Prostate gland (tissue), 2 donors: ENCODE measurements at places on chromosomes 16 and 17.

GRCh38 chr17:42680331-42680808, 1.3 kb downstream of the CCR10 start:
- no peak for DNase-seq

DNA sequence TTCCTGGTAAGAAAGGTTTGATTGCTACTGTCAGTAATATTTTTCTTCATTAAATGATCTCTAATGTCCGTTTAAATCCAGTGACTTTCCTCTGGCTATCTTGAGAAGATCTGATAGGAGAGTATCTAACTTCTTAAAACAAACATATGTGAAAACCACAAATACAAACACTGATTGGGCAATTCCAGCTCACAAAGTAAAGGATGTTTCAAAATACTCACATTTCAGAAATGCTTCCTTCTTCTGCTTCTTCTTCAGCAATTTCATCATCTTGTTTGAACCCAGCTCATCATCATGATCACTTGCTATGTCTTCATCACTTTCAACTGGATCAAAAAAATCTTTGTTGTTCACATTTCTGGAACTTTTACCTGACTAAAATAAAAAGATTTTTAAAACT, 64.3 kb upstream of the RBL2 start:
- DNase-seq: no peak

DNA sequence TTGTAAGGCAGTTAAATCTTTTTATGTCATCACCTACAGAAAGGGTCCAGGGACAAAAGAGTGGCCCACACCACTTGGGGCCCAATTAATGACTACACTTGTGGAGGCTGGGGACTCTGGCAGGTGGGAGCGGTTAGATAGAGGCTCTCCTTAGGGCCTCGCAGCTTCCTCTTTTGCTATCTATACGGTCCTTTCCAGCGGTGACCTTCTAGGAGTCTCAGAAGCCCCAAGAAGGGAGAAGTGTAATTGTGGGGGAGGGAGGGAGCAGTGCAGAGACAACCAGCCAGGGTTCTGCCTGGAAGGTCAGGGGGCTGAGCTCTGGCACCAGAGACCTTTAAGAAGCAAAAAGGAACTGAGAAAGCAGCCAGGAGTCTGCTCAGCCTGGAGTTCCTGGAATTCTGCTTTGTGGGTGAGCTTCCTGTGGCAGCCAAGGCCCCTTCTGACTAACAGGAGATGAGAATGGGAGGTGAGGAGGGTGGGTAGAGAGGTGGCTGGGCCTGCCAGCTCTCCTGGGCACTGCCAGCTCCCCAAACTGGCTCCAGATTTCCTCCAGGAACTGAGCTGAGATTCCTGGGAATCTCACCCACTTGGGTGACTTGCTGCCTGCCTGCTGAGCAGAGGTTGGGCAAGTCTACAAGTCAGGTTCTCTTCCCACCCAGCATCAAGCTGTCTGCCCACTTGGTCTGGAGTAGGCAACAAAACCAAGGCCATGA, 16.3 kb upstream of the MAP3K14 start:
- no peak for DNase-seq

DNA sequence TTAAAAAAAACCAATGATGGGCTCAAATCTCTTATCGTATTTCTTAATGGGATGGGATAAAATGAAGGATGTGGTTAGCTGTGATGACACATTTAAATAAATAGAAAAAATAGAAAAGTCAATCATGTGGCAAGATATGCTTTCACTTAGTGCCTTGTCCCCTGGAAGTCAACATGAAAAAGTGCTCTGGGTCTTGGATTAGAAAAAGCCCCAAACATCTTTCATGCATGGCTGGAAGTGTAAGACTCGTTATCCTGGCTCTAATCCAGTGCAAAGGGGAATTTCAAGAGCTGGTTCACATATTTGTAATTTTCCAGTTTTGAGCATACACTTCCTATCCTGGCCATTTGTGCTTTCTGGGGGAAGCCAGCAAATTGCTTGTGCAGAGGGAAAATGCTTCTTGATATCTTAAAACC, 160.9 kb downstream of the MAP2K6 start:
- DNase-seq: no peak

- DNase-seq: no peak
Observed at GRCh38 chr16:83475108-83475507, 332.7 kb upstream of the HSBP1 start.

DNA sequence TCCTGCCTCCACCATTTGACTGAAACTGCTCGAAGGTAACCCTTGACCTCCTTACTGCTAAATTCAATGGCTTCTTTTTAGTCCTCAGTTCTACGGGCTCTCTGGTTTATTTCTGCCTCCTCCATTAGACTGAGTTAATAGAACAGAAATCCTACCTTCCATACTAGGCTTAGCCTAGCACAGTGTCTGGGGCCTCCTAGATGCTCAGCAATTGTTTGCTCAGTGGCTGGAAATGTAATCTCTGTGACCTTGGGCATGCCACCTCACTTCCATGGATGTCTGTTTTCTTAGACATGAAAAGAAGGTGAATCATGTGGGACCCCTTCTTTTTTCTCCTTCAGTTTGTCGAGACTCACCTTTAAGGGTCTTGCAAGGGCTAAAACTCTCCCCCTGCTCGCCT, 19.7 kb downstream of the NXPH3 start:
- no peak for DNase-seq

- DNase-seq: no peak
Observed at GRCh38 chr16:69241926-69242325, 55.0 kb downstream of the SNTB2 start.

DNA sequence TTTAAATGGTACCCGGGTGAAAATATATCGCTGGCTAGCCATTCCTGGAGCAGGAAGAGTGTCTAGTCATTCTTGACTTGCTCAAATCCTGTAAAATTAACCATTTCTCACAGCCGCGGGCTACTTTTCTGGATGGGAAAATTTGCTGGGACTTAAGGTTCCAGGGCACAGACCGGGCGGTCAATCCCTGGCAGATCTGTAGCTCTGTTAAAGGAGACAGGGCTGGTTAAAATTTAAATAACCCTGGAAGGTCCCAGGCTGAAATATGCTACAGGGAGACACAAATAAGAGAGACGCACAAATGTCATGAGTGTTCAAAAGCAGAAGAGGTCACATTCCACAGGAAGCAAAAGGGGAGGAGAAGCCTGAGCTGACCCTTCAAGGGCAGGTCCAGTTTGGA, 229.6 kb upstream of the HSBP1 start:
- no peak for DNase-seq

- peak; percentile 24 for DNase-seq
Observed at GRCh38 chr17:21129023-21129681, 2.4 kb downstream of the DHRS7B start.

DNA sequence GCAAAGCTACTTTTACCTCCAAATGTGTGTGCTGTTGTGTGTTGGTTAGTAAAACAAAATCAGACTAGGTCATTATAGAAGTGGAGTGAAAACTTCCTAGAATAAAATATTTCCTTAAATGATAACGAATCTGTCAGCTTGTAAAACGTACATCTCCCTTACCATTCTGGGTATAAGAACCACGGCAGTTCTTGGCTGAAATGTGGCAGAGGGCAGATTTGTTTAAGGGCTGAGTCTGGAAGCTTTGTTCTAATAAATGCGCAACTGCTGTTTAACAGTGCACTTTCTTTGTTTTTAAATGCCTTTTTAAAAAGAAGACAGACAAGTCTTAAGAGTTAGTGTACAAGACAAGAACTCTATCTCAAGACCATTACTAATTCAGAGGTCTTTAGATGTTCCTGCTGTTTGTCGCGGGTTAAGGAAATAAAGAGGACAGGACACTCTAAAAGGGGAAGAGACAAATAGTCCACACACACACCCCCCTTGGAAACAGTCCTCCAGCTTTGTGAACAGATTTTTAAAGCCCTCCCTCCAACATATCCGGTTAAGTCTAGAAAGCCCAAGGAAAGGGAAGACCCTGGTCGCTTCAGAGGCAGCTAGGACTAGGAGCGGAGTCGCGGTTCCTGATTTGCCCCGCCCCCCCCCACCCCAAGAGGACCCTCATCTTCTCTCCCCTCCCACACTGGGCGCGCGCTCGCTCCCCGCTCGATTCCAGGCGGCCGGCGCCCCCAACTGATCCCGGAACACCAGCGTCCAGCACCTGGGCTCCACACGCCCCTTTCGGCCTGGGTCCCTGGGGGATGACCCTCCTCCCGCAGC, 658 bp downstream of the SYNRG start:
- peak; percentile 21 for DNase-seq

GRCh38 chr16:4338125-4338582, 13.0 kb downstream of the PAM16 start:
- DNase-seq: no peak
